ENCODE measurements at places on chromosomes 5 and 9.

DNA sequence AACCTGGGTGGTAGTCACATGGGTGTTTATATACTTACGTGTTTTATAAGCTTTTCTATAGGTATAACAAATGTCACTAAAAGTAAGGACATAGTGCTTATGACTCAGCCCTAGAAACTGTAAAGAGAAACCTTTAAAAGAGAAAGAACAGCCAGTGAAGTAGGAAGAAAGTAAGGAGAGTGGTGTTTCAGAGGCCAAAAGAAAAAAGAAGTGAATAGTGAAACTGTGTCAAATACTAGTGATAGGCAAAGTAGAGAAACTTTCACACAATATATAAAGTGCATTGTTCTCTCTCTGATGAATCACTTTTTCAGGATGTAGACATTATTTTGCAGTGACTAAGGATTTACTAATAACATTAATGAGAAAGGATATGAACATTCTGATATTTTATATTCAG is 74.2 kb upstream of the SUSD1 start:
- DNase-seq, result no peak

DNA sequence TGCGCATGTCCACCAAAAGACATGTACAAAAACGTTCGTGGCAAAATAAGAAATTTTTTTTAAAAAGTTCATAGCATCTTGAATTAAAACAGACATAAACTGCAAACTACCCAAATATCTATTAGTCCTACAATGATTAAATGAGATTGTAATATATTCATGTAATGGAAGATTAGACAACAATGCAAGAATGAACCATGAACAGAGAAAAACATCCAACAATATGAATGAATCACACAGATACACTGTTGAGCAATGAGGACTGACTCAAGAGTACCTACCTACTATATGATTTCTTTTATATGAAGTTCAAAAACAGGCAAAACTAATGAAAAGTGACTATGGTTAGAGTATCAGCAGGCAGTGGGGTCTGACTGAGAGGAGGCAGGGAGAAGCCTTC is 17.9 kb upstream of the CTNNAL1 start:
- DNase-seq, result no peak

DNA sequence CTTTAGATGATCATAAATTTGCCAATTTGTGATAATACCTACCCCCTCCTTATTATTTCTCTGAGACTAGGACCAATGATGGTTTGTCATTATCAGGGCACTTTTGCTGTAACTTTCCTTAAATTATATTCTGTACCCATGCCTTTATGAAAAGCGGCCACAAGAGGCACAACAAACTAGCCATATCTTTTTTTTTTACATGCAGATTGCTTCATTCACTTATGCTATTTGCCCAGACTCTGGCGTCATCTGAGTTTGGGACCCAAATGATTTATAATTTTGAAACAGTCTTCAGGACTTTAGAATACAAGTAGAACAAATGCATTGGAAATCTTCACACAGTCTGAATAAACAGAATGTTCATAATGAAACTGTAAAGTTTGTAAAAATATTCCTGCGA is 408.1 kb downstream of the MAT2B start:
- no peak for DNase-seq

- no peak for DNase-seq
These were observed 137.6 kb downstream of the MRPL36 start for GRCh38 chr5:1661831-1662558.

- DNase-seq, result no peak
These were observed 216.2 kb upstream of the ACTBL2 start for GRCh38 chr5:57698802-57699201.

DNA sequence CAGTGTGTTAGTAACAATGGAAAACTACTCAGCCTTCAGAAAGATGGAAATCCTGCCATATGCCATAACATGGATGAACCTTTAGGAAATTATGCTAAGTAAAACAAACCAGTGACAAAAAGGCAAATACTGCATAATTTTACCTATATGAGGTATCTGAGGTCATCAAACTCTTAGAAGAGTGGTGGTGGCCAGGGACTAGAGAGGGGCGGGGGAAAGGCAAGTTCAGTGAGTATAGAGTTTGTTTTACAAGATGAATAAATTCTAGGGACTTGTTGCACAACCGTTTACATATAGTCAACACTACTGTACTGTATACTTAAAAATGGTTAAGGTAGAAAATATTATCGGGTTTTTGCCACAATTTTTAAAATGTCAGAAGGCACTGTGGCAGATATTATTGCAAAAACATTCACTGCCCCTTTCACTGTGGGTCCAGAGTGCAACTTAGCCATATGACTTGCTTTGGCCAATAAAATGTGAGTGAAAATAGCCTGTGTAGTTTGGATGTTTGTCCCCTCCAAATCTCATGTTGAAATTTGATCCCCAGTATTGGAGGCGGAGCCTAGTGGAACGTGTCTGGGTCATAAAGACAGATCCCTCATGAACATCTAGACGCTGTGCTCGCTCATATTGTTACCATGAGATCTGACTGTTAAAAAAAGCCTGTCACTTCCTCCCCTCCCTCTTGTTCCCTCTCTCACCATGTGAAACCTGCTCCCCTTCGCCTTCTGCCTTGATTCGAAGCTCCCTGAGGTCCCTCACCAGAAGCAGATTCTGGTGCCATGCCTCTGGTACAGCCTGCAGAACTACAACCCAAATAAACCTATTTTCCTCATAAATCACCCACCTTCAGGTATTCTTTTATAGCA is 9.5 kb downstream of the ZNF367 start:
- DNase-seq, result no peak

- no peak for DNase-seq
These were observed 47.2 kb downstream of the BICD2 start for GRCh38 chr9:92717201-92718085.

GRCh38 chr5:147452165-147452811 is 57.6 kb downstream of the DPYSL3 start:
- no peak for DNase-seq

DNA sequence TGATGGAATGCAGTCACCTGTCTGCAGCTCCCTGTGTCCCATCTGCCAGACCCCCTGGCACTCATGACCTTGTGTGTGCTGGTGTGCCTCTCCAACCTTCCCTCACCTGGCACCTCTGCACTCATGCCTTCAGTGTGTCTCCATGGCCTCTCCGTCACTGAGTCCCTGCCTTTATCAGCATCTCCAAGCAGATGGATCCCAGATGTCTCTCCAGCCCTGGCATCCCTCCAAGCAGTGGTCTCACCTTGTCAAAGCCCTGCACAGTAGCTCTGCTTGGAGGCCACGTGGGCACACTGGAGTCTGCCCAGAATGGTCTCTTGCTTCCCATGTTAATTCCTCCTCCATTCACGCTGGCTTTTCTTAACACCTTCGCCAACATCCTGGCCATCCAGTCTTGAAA is 84.8 kb downstream of the DAP start:
- DNase-seq, result no peak

DNA sequence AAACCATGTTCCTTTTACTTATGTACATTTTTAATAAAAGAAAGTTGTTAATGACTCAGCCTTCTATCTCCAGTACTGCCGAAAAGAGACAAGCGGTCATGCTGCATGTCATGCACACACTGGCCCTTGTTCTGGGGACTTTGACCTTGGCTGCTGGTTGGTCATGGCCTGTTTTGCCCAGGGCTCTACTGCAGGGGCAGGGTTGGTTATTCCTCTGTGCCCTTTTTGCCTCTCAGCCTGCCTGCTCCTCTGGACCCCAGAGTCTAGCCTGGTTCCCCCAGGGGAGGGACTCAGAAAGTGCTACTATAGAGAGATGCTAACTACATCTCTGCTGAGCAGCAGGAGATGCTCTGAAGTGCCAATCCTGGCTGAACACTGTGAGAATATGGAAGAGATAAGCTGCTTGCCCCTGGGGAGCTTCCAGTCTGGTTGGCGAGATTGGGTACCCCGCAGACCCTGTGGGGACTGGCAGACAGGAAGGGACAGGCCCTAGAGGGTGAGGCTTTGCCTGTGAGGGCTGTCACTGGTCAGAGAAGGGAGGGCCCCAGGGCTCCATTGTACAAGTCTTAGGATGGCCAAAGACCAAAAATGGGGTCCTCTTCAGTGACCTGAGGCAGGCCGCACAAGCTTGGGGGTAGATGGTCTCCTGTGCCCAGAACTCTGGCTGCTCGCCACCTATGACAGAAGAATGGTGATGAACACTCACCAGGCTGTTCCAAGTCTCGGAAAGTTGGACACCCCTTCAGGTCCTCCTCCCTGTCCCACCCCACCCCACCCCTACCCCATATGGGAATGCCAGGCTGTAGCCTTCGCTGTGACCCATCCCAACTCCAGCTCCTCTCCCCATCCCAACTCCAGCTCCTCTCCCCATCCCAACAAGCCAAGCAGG is 14.3 kb downstream of the IRF1 start:
- DNase-seq, result no peak

- no peak for DNase-seq
These were observed 93.9 kb downstream of the GCNT1 start for GRCh38 chr9:76552751-76553455.

- no peak for DNase-seq
These were observed 35.9 kb upstream of the UNC5A start for GRCh38 chr5:176774216-176775171.

DNA sequence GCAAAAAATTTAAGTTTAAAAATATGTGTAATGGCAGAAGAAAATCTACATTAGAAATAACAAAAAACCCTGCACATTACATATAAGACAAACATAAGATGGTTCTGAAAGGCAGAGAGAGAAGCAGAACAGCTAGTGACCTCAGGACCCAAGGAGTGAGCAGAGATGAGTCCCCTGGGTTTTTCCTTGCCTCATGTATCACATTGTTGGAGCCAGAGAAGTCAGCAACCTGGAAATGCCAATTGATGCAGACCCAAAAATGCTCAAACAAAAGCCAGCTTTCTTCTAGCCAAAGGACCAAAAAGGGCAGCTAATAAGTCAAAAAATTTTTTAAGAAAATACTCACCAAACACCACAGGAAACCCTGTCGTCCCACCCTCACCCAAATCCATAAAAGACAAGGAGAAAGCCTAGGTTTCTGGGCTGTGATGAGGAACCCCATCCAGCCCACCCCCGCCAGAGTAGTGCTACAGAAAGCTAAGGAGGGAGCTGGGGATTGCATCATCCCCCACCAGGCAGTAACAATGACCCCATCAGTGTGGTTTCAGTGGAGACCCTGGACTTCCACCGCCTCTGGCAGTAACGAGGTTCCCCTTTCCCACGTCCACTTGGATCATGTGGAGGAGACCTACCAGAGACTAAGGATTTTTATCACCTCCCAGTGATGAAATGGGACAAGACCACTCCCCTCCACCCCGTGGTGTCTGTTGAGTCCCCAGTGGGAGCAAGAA is 17.6 kb downstream of the DENND1A start:
- no peak for DNase-seq

All from CD4-positive, alpha-beta T cell treated with Interleukin-17A for 4 hours (primary cell).